ENCODE measurements at places on chromosomes 3 and 15.

- DNase-seq = no peak
These were observed 68.8 kb downstream of the CTNNB1 start for GRCh38 chr3:41267975-41268640.

GRCh38 chr3:194623449-194624290, 9.5 kb downstream of the TMEM44 start:
- no peak for DNase-seq

GRCh38 chr3:55487381-55488241, 505 bp upstream of the WNT5A start:
- DNase-seq = no peak

GRCh38 chr3:85270488-85270887, 311.7 kb downstream of the CADM2 start:
- DNase-seq = no peak

GRCh38 chr3:188396900-188397299, 242.9 kb downstream of the LPP start:
- no peak for DNase-seq

DNA sequence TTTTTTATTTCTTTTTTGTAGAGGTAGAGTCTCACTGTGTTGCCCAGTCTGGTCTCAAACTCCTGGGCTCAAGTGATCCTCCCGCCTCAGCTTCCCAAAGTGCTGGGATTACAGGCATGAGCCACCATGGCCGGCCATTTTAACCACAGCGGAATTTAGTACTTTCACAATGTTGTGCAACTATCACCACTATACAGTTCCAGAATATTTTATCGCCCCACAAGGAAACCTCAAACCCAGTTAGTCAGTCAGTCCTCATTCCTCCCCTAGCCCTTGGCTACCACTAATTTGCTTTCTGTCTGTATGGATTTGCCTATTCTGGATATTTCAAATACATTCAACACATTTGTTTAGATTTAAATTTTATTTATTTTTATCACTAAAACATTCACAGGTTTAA, 15.5 kb upstream of the HOMER2 start:
- no peak for DNase-seq

GRCh38 chr15:36403351-36403750, 176.1 kb upstream of the CDIN1 start:
- no peak for DNase-seq

GRCh38 chr3:169659820-169660674, 3.5 kb downstream of the MECOM start:
- no peak for DNase-seq

Measured in nucleus accumbens (tissue), 56 donors.